H4 (cell line): ENCODE measurements at places on chromosomes 16 and 17.

GRCh38 chr16:73028263-73028662, 19.7 kb downstream of the ZFHX3 start:
- no peak for DNase-seq

DNA sequence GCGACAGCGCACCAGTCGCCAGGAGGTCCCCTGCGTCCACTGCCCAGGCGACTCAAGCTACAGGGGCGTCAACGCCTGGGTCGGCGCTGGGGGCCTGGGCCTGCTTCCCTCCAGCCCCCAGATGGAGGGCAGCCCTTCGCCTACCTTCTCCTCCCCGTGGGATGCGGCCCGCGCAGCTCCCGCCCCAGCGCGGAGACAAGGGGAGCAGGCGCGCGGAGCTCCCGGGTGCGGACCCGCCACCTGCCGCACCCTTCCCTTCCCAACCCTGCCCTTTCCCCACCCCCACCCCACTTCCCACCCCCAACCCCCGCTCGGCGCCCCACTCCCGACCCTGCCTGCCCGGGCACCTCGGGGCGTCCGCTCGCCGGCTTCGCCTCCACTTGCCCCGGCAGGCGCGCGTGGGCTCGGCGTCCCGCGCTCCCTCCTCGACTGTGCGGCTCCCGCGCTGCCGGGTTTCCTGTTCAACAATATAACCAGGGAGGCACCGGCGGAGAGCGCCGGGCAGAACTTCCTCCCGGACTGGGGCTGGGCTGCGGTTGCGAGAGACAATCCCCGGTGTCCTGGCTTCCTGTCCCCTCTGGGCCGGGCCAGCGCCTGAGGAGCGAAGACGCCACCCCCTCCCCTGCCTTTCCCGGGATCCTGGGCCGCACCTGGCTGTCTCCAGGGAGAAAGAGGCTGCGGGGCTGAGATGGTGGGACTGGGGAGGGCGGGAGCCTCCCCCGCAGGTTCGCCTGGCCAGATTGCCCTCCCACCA, at the start of gene ARHGAP27:
ARHGAP27 (minus strand) TSS at position 466 of the 754 bp plus-strand sequence. CDS start 2,591 bp downstream, outside the sequence.
- no peak for DNase-seq

DNA sequence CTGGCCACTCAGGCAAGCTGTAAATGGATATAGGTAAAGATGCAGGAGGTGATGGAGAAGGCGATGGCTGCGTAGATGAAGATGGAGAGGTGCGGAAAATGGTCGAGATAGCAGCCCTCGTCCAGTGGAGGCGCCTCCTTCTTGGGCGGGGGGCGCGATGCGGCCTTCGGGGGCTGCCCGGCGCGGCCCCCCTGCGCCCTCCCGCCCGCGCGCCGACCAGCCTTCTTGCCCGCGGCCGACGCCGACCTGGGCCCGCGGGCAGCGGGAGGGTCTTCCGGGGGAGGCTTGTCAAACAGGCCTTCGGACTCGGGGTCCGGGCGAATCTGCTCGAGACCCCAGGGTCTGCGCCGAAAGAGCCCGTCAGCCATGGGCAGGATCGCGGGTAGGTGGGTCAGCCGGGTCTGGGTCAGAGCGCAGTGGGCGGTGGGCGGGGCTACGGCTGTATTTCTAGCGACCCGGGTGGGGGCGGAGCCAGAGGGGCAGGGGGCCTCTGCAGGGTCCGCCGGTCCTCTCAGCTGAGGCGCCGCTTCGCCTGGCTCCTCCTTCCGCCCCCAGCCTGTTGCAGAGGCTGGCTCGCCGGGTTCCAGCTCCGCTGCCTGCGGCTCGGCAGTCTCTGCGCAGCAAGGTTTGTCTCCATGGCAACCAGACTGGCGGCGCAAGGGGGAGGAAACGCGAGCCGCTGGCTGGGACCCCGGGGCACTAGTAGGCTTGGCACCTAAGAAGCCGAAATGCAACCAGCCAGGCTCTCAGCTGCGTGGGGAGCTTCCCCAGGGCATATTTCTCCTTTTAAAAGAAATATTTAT, 14.4 kb downstream of the MIS12 start:
- peak; percentile 72 for DNase-seq

- peak; percentile 97 for DNase-seq
Observed at GRCh38 chr17:8187517-8188262, 2.3 kb downstream of the BORCS6 start.

DNA sequence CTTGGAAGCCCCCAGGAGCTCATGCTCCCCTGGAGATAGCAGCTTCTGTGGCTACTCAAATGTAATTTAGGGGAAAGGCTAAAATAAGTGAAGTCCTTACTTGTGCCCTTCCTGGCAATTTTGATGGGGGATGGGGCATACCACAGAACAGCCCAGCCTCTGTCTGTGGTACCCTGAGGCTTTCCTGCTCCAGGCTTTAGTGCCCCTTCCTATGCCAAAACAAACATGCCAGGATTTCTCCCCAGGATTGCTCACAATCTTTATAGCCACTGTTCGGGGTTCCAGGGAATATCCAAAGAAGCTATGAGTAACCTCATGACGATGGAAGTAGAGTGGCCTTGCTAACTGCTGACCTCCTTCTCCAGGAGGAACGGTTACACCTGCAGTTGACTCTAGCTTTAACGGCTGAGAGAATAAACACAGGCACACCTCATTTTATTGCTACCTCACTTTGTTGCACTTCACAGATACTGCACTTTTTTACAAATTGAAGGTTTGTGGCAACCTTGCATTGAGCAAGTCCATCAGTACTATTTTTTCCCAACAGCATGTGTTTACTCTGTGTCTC, 24.9 kb downstream of the CCL4 start:
- no peak for DNase-seq
